Pancreas (tissue), 10 donors: ENCODE measurements at places on chromosomes 2 and 18. TPM values are rescaled to one million over a fixed set of nuclear protein-coding genes. Genes with fewer than 3 reads are reported as not detected.

The APCDD1 gene
- polyA plus RNA-seq, result 5.6 TPM

The GULP1 gene
- 5.4 TPM for polyA plus RNA-seq

The THSD7B gene
- 0.02 TPM for polyA plus RNA-seq

GRCh38 chr2:147862859-147863516, 18.2 kb downstream of the ACVR2A start:
- no peak for DNase-seq

GRCh38 chr2:73054980-73055379, 16.5 kb downstream of the SFXN5 start:
- no peak for DNase-seq

DNA sequence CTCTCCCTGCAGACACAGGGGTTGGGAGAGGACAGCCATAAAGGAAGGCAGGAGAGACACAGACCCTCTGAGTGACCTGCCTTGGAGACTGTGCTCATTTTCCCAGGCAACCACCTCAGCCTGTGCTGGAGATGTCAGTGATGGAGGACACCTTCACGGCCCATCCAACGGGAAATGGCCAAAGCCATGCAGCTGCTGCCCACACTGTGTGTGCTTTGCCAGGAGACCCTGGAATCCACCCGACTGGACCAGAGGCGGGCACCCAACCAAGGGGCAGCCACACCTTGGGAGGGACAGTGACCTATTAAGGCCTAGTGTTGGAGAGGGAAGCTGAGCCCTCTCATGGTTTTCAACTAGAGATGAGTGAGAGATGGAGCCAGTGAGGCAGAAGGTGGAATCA, 192.5 kb downstream of the SMAD2 start:
- no peak for DNase-seq

GRCh38 chr2:219438453-219438852, 3.8 kb downstream of the SPEG start:
- no peak for DNase-seq
